Epithelial cell of proximal tubule (primary cell): ENCODE measurements at places on chromosomes 6 and 20. TPM values are rescaled to one million over a fixed set of nuclear protein-coding genes. Genes with fewer than 3 reads are reported as not detected.
A peak's percentile ranks its signal among the peaks of the same experiment; 100 is the strongest.

- DNase-seq: no peak
Measured at GRCh38 chr6:135890876-135891275, 39.4 kb downstream of the PDE7B start.

GRCh38 chr20:49431329-49431728 is 51.1 kb downstream of the KCNB1 start:
- DNase-seq: no peak

- DNase-seq: no peak
Measured at GRCh38 chr6:131854803-131855202, 47.0 kb downstream of the ENPP1 start.

- no peak for DNase-seq
Measured at GRCh38 chr6:7114744-7115458, 7.1 kb downstream of the RREB1 start.

GRCh38 chr20:53023732-53024520 is 51.8 kb downstream of the TSHZ2 start:
- DNase-seq: no peak

GRCh38 chr20:24318569-24319352 is 150.7 kb upstream of the SYNDIG1 start:
- DNase-seq: no peak

DNA sequence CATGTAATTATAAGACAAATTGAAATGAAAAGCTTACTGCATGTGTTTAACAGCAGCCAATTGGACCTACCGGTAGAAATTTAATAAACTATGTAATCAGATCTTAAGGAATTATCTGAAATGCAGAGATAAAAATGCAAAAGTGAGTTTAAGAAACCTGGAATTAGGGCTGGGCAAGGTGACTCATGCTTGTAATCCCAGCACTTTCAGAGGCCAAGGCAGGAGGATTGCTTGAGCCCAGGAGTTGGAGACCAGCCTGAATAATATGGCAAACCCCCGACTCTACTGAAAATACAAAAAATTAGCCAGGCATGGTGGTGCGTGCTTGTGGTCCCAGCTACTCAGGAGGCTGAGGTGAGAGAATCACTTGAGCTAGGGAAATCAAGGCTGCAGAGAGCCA is 74.1 kb downstream of the HFE start:
- DNase-seq: no peak

DNA sequence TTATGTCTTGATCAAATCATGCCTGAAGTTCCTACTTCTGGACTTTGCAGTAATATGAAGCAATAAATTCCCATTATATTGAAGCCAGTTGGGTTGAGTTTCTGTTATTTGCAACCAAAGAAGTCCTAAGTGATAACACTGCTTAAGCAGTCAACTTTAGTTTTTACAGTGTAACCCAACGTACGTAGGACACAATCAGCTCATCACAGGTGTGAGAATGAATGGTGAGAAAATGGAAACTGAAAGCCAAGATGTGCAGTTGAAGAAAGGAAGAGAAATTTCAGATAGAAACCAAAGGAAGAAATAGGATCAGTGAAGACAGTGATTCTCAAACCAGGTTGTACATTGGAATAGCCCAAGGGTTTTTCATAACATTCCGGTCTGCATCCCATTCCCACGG is 211.4 kb upstream of the ZFP64 start:
- no peak for DNase-seq

DNA sequence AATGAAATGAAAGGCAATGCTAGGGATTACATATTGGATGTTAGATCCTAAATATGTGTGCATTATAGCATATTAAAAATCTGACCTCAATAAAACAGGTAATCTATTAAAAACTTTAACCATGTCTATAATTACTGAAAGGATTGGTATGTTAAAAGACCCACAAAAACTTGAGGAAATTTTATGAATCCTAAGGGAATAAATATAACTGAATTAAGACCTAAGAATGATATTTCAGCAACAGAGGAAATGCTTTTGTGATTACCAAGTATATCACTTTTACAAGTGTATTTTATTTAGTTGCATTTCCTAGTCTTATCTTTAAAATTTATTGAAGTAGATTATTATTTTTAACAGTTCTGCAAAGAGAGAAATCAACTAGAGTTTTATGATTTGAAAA is 571.5 kb downstream of the HDGFL1 start:
- DNase-seq: no peak

DNA sequence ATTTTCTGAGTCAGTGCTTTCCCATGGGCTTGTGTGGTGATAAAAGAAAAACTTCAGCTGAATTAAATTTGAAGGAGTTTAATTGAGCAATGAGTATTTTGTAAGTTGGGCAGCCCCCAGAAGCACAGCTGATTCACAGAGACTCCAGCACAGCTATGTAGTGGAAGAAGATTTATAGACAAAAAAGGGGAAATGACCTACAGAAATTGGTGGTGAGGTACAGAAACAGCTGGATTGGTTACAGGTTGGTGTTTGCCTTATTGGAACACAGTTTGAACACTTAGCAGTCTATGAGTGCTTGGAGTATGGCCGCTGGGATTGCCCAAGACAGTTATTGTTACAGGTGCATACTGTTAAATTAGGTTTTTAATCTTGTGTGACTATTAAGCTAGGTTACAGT is 96.9 kb upstream of the PTPRK start:
- DNase-seq: no peak

DNA sequence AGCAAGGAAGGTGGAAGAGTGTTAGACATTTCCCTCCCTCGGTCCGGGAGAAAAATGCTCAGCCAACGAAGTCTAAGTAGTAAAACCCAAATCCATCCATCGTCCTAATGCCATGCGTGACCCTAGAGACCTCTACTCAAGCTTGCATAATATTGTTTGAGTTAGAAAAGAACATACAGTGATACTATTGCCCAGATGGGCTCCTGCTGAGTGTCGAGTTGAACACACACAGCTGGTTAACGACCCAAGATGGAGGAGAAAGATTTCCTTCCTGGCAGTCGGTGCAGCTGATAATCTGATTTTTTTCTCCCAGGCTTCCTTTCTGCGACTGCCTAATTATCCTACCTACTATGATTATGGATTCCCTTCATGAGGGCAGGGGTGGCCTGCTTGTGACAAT is 164.4 kb upstream of the KCNG1 start:
- DNase-seq: no peak

DNA sequence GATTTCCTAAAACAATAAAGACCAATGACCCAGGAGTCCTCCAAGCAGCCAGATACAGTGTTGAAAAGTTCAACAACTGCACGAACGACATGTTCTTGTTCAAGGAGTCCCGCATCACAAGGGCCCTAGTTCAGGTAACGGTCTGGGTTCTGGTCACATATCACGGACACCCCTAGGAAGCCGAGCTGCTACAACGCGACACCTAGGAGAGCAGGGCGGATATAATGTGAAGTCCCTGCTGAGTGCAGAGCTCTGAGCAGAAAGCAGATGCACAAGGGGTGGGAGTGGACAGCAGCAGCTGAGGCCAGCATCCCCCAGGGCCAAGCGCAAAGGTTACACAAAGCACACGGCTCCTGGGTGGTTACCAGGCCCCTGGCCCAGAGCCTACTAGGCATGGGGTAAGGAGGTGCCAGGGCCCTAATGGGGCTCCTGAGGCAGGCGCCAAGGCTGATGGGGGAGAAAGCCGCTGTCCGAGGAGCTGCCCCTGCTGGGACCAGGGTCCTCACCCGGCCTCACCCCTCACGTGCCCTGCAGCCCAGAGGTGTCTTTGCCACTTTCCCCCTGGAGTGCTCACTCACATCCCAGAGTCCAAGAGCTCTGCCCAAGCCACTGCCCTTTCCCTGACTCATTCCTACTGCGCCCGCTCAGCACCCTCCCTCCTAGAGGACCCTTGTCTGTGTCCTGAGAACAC is 8.4 kb downstream of the CST7 start:
- no peak for DNase-seq

DNA sequence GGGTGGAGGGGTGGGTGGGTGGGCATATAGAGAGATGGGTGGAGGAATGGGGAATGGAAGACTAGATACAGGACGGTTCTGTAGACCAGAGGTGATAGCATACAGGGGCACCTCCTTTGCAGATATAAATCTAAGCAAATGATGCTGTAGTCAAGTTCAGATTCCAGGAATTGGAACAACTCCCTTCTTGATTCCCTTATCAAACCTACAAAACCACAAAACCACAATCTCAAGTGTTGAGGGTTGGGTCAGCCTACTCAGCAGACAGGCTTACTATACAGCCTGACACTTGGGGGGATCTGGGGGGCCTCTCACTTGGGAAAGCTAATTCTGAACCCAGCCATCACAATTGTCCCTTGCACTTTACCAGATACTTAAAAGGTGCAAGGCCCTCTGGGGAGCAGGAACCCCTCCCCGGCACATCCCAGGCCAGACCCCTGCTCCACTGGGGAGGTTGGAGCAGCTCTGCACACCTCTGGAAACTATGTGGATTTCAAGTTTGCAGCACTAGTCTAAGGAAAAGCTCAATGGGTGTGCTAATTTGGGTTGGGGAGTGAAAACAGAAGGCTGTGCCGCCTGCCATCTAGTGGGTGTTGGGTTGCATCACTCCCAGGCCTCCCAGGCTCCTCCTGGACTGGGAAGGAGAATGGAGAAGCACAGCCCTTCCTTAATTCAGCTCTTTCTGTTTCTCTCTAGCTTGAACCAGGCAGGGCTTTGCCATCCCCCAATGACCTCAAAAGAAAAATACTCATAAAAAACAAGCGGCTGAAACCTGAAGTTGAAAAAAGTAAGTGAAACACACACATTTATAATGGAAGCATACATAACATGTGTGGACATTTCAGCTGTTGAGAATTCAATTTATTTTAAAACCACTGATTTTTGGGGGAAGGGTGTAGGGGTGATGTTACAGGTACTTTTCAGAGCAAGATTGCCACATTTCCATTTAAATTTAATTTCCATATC is 121.2 kb upstream of the LAMP5 start:
- no peak for DNase-seq

DNA sequence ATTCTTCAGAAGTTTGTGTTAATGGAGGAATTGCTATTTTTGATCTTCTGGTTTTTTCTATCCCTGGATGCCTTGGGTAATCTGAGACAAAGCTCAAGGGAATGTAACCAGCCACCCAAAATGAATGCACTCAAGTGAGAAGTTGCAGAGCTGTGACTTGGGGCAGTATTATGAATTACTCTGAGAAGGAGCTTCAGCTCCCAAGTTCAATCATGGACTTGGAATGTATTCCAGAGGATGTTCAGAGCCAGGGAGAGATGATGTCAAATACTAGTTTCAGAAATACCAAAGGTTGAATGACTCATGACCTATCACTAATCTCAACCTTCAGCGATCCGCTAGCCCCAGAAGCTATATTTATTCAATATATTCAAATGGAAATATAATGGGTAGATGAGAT is 375.2 kb upstream of the PLCB4 start:
- peak; percentile 15 for DNase-seq

- DNase-seq: no peak
Measured at GRCh38 chr20:63102721-63103375, 96.1 kb upstream of the BHLHE23 start.

GRCh38 chr6:14275493-14275851 is 157.9 kb downstream of the CD83 start:
- DNase-seq: no peak

- no peak for DNase-seq
Measured at GRCh38 chr6:157139054-157139708, 184.1 kb downstream of the TMEM242 start.

- DNase-seq: peak; percentile 22
Measured at GRCh38 chr20:52859156-52859876, 112.8 kb upstream of the TSHZ2 start.

- DNase-seq: no peak
Measured at GRCh38 chr20:39294137-39294725, 332.1 kb downstream of the DHX35 start.

DNA sequence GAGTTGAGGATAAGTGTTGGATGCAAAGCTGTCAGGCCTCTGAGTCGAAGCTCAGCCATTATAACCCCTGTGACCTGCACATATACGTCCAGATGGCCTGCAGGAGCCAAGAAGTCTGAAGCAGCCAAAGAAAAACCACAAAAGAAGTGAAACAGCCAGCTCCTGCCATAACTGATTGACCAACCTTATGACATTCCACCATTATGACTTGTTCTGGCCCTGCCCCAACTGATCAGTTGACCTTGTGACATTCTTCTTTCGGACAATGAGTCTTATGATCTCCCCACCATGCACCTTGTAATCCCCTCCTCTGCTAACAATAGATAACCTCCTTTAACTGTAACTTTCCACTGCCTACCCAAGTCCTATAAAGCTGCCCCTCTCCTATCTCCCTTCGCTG is 133.7 kb upstream of the AGPAT4 start:
- DNase-seq: peak; percentile 92

- peak; percentile 26 for DNase-seq
Measured at GRCh38 chr6:73803562-73804241, 107.7 kb downstream of the CD109 start.

DNA sequence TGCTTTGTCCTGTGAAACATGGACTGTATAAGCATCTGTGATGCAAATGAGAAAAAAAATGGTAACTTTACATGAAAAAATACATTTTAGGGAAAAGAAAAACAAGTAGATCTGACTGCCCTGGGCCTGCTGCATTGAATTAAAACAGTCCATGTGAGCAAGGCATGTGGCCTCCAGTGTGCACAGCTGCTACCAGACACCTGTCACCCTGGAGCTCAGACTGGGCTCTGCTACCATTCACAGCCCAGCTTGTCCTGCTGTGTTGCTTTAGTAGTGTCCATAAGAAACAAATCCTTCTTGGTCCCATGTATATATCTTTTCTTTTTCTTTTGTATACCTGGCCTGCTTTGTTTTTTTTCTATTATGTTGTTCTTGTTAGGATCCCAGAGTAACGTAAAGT is 315.9 kb downstream of the NKAIN2 start:
- no peak for DNase-seq

- no peak for DNase-seq
Measured at GRCh38 chr20:62296724-62297448, 5.9 kb upstream of the ADRM1 start.

DNA sequence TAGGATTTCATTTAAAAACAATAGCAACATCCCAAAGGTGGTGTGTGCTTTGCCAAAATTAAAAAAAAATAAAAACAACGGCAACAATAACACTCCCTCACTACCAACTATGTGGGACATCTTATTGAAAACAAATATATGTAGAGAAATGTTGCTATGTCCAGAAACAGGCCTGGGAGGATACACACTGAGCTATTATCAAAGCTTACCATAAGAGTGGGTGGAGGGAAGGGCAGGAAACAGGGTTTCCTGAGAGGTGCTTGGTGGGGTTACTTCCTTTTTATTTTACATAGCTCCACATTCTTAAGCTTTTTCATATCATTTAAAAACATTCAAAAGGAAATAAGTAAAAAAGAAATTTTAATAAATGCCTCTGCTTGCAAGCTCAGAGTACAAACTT is 150.0 kb upstream of the RIPOR2 start:
- no peak for DNase-seq

The NMBR gene
- total RNA-seq: not detected in 2 replicates

The TFAP2D gene
- not detected in 2 replicates for total RNA-seq

The EDN3 gene
- total RNA-seq: not detected in 2 replicates

The RAET1E gene
- not detected in 2 replicates for total RNA-seq

The CDSN gene
- not detected in 2 replicates for total RNA-seq

The LZTS3 gene
- total RNA-seq: 3.1 and 15.8 TPM in 2 replicates

The EYA4 gene
- total RNA-seq: 0.07 TPM in 1 of 2 replicates, not detected in the other

The TAP1 gene
- total RNA-seq: 50.7 and 54.5 TPM in 2 replicates

The SNAP25 gene
- total RNA-seq: 0.22 and 1.4 TPM in 2 replicates

The BPIFA1 gene
- total RNA-seq: not detected in 2 replicates

The MYT1 gene
- total RNA-seq: not detected in 2 replicates

The C20orf204 gene
- under 0.01 TPM in 1 of 2 replicates, not detected in the other for total RNA-seq

The GTSF1L gene
- not detected in 2 replicates for total RNA-seq

The KIAA1755 gene
- 0.06 and 0.29 TPM in 2 replicates for total RNA-seq

The SNTA1 gene
- total RNA-seq: 6.9 and 12.4 TPM in 2 replicates

The MTFR2 gene
- total RNA-seq: 11.8 and 18.6 TPM in 2 replicates

The CD40 gene
- 49.7 and 74.7 TPM in 2 replicates for total RNA-seq

The PRSS16 gene
- 1.0 and 2.8 TPM in 2 replicates for total RNA-seq
